IPS-NIHi11 (cell line): ENCODE measurements at places on chromosomes 5 and 9.
A peak's percentile ranks its signal among the peaks of the same experiment; 100 is the strongest.

GRCh38 chr5:25713259-25713658 is 1068.5 kb upstream of the CDH10 start:
- peak; percentile 5 for DNase-seq

DNA sequence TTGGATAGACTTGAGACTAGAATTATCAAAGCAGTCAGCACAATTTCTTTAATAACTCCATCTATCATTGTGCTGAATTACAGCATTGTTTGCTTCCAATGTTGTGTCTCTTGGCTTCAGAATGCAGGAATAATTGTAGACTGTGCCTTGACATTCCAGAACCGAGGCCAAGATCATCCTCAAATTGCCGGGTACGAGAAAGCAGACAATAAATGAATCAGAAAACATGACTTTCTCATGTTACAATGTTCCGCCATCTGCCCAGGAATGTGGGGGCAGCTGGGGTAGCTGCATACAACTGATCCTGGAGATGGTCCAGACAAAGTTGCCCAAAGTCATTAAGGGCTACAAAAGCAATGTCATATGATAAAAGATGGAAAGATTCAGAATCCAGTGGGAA is 206.2 kb upstream of the SGCD start:
- DNase-seq: no peak

DNA sequence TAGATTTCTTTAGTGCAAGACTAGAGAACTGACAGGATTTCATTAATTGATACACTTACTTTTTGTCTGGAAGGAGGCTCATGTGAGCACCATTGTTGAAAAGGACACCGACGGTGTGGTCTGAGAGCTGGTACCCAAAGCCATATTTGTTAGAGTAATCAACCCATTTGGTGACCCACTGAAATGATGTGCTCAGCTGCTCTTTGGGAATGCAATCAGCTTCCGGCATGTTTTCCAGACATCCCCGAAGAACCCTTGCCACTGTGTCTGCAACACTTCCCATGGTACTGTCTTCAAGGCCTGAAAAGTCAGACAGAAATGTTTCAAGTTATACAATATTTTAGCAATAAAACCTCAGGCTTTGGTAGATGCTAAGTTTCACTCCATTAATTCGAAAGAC is 4.4 kb downstream of the PLK2 start:
- DNase-seq: no peak

DNA sequence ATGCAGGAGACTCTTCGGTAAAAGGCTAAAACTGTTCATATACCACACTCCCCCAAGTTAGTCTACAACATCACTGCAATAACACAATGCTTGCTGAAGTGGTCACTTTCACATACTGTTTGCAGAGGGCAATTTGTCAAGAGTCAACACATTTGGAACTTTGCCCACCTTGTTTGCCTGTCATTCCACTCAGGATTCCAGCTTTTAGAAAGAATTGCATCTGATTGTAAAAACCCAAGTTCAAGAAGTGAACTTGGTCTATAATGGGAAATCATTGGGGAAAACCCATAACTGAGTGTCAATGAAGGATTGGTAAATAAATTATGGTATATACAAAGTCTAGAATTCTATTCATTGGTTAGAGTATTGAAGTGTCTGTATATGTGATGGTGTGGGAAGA is 120.5 kb downstream of the GADD45G start:
- DNase-seq: no peak

GRCh38 chr5:172533399-172534228 is 79.3 kb upstream of the SH3PXD2B start:
- DNase-seq: no peak

GRCh38 chr9:133572821-133573361 is 36.3 kb downstream of the FAM163B start:
- DNase-seq: no peak

GRCh38 chr5:139950436-139950835 is 92.7 kb downstream of the NRG2 start:
- DNase-seq: no peak

- DNase-seq: no peak
Observed at GRCh38 chr5:1031306-1031959, 22.8 kb downstream of the NKD2 start.

DNA sequence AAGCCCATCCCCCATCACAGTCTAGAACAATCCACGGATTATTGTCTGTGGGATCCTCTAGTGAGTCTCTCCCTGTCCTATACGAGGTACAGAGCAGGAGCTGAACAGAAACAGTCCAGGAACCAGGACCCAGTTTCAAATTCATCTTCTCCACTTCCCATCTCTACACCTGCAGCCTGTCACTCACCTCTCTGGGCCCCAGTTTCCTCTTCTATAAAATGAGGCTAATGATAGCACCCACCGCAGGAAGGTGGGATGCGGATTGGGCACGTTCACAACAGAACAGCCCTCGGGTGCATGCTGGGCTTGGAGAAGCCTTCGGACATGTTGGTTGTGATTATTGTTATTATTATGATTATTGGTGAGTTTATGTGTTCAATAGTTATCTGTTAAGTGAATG is 78.5 kb downstream of the ANKRD33B start:
- DNase-seq: no peak

DNA sequence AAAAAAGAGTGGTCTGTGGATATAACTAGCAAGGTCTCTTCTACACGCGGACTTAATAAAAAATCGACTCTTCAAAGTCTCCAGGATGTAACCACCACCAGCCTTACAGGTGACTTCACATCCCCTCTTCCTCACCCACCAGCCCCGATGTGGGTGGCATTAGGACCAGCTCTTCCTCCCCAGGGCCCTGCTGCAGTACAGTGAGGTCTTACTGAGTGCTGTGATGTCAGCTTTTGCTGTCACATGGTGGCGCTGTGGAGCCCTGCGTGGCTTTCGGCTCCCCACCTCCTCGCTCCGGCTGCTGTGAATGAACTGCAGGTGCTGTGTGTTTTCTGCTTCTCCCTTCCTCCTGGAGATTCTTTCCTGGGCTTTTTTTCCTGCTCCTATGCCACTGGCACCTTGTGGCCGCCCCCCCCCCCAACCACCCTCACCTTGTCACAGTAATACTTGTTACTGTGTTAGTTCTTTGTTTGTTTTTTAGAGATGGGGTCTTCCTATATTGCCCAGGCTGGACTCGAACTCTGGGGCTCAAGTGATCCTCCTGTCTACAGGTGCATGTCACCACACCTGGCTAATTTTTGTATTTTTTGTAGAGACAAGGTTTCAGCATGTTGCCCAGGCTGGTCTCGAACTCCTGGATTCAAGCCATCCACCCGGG is 15.8 kb upstream of the RAPGEF1 start:
- DNase-seq: peak; percentile 81

- DNase-seq: peak; percentile 50
Observed at GRCh38 chr5:6788956-6789649, 75.9 kb downstream of the TENT4A start.

- peak; percentile 12 for DNase-seq
Observed at GRCh38 chr5:153658606-153659005, 168.1 kb downstream of the GRIA1 start.

- DNase-seq: no peak
Observed at GRCh38 chr9:5278486-5278885, 26.0 kb downstream of the RLN2 start.

DNA sequence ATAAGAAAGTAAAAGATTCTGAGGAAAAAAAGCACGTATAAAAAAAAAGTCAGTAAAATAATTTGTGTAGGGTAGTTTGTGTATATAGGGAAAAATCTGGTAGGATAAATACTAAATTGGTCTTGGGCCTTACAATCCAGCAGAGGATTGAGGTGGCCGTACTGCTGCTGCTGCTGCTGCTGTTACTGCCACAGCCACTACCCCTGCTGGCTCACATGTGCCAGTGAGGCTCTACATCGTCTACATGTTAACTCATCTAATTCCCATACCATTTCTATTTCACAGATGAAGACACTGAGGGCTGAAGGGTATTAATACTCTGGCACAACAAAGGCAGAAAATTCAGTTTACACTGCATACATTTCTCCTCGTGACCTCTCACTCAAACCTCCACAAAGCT is 928.5 kb downstream of the TLE4 start:
- DNase-seq: no peak

DNA sequence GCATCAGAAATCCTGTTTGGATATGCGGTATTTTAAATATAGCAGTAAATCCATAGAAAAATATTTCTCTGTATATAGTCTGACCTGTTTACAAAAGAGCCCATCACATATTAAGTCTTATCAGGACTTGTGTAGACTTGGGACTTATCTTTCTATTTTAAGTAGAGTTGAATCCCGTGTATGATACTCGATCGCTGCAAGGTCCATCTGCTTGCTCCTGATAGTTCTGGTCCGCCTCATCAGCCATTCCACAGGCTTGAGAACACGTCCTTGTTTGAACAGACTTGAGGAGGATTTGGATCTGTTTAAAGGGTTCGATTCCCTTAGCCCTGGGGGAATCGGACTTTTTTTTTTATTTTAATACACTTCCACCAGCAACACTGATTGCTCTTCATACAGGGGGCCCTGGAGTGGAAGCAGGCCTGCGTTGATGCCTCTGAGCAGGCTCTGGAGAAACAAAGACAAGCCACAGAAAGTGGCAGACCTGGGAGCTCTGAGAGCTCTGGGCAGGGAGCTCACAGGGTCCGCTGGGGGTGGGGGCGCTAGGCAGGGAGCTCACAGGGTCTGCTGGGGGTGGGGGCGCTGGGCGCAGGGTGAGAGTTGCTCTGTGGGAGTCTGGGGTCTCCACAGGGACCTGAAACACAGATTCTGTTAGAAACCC is 112.2 kb downstream of the MVB12B start:
- no peak for DNase-seq

DNA sequence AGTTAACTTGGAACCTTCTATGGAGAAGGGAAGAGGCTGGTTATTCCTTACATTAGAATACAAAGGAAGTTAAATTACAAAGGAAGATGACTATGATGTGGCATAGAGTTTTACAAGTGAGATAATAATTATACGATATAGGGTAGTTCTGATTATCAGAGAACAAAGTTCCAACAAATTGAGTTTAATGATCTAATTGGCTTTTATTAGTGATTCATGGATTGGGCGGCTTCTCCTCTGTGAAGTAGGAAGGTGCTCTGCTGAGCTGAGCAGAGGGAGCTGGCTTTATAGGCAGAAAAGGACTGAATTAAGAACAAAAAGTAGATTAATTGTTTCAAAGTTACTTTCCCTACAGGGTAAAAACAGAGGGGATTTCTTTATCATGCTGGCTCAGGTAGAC is 49.7 kb downstream of the PARP8 start:
- DNase-seq: no peak

DNA sequence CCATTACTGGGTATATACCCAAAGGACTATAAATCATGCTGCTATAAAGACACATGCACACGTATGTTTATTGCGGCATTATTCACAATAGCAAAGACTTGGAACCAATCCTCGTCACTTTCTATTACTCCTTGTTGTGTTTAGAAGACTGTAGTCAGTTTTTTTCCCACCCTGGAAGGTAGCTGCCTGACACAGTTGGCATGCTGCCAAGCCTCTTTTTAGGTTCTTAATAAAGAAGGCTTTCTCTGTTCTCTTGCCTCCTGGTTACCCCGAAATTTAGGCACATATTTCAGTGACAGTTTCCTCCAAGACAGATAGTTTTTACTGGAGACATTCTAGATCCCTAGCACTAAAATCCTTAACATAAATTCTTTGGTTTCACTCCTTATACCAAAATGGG is 205.4 kb upstream of the PCSK5 start:
- no peak for DNase-seq
